HL-60 (cell line): ENCODE measurements at places on chromosomes 2 and 18.

DNA sequence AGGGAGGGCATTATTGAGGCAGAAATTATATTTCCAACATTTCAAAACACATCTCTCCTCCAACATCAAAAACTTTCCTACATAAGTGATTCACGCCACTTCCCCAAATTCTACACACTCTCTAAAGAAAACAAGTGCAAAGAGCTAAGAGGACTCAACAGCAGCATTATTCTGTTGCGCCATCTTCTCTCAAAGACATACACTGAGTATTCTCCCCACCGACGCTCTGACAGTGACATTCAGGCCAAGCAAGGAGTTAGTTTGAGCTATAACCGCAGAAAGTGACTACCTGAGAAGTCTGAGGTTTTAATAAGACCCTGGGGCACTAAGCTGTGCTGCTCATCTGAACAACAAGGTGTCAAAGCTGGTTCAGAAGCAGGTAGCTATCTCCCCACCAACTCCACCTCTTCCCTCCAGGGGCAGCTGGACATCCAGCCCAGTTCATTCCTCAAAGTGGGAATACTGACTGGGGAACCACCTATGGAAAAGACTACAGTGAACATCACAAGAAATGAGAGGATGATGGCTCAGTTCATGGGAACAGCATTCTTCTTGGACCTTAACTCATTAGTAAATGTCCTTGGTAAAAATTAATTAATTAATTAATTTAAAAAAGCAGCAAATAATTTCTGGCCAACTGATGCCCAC lies 309.5 kb upstream of the CCDC68 start:
- no peak for DNase-seq

DNA sequence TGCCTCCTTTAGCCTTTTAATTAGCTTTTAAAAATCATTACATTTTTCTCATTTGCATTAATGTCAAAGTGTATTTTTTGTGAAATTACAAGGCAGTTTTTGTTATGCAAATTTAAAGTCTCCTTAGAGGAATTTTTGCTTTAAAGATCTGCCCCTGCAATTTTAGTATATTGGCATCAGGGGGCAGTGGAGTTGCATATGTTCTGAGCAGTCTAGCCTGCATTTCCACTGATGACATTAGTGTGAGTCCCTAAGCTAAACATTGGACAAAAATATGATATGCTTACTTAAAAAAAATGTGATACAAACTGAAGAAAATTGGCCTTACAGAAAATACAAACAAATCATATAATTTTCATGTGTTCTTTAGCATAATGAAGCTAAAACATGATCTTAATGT lies 426.5 kb downstream of the SLC4A3 start:
- DNase-seq, result no peak

DNA sequence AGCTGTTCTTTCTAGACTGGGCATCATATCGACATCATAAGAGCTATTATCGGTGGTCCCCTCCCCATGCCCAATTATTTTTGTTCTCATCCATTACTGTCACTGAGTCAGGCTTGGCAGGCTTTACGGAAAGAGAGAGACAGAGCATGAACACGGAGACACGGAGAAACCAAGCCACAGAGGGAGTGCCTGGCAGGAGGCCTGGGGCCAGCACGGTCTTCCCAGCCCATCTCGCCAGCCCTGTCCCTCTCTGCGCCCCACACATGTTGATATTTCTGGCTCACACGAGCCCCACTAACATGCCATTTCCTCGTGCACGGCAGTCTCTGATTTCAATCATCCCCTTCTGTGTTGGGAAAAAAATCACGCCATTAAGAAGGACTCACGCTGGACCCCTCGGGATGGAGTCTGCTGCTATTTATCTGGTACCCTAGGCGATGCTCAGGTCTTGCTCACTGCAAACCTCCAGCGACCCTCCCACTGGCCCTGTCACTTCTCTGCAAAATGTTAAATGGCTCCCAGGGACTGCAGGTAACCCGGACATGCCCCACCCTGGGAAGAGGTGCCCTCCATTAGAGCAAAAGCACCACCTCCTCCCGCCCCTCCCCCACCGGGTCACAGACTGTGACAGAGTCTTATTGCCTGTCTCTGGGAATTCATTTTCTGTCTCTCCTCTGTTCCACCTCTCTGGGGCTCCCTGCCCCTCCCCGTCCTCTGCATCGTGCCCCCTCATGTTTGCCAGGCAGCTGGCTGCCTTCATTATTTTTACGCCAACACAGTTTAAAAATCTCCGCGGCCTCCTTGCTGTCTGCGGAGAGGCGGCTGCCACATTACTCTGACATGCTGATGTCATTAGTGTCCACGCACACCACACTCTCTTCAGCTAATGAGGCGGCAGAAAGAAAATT lies 40.1 kb upstream of the GBX2 start:
- no peak for DNase-seq

- DNase-seq, result no peak
Measured at GRCh38 chr2:178043266-178043665, 29.3 kb downstream of the PDE11A start.

DNA sequence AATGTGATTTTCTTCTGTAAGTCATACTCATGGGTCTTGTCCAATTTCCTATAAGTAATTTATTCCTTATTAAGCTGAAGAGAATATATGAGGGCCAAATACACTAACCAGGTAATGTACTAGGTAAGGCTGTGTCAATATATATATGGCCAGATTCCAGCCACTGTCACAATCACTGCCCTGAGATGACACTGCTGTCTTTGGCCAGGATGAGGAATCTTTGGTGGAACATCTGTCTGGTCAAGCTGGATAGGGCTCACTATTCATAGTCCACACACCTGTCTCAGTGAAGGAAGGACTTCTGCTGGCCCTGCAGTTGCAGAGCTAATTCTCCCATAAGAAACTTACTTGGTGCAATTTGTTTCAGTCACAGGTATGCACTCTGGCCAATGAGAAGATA lies 11.3 kb downstream of the MSTN start:
- no peak for DNase-seq

- DNase-seq, result no peak
Measured at GRCh38 chr18:68532328-68532885, 182.5 kb downstream of the TMX3 start.

DNA sequence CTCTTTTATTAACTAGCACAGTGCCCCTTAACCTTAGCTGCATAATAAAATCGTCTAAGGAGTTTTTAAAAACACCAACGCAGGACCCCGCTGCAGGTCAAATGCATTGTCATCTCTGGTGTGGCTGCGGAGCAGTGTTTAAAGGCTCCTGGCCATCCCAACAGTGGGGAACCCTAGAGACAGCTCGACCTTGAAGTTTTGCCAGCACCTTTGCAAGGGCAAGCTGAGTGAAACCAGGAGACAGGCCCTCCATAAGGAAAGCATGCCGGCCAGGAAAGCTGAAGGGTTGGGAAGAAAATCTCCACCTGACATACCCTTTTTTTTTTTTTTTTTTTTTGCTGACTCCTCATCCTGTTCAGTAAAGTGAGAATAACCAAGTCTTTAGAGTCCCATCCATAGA lies 349.0 kb downstream of the CMPK2 start:
- DNase-seq, result no peak

GRCh38 chr2:225097035-225097434 lies 54.8 kb upstream of the DOCK10 start:
- no peak for DNase-seq

DNA sequence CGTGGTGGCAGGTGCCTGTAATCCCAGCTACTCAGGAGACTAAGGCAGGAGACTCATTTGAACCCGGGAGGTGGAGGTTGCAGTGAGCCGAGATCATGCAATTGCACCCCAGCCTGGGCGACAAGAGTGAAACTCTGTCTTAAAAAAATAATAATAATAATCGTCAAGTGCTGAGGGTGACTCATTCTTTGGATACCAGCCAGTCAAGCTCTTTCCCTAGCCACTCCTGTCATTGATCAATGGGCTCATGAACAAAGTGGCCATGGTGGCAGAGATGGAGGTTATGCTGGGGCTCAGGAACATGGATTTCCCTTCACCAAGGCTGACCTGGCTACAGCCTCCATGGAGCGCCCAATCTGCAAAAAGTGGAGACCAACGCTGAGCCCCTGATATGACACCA lies 94.5 kb upstream of the HAAO start:
- DNase-seq, result no peak
